ENCODE measurements at places on chromosomes 12 and 14. TPM values are rescaled to one million over a fixed set of nuclear protein-coding genes. Genes with fewer than 3 reads are reported as not detected.
A peak's percentile ranks its signal among the peaks of the same experiment; 100 is the strongest.

Gene GUCY2C
- not detected for total RNA-seq

Gene PTCSC3
- total RNA-seq = not detected

DNA sequence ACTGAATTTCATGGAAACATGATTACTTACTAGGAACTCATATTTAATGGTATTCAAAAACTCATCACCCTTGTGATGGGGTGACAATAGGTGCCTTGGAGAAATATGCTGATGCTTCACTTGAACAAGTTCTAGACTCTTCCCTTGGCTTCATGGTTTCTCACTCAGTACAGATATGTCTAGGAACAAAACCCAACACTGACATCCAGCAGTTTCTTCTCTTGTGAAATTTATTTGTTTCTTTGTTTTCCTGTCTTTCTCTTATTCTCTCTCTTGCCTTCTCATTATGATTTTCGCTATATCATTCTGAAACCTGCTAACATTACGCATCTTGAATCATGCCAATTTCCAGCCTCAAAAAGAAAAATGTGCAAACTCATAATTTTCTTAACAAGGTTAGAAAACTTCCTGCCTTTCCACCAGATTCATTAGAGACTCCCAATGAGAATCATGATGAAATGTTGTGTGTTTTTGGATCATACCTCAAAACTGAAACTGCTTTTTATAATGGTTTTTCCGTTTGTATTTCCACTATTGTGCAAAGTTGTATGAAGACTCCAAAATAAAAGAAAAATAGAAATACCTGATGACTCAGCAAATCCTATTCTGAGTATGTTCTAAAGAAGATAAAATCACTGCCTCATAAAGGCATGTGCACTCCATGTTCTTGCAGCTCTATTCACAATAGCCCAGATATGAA is 1021.5 kb downstream of the TMEM121 start:
- no peak overlapping the region for H3K4me3 ChIP-seq
- no peaks in the 10 kb centered on the region for H3K36me3 ChIP-seq
- DNase-seq = no peak
- no peaks in the 10 kb centered on the region for H3K27me3 ChIP-seq
- H3K27ac ChIP-seq = no peak overlapping the region

DNA sequence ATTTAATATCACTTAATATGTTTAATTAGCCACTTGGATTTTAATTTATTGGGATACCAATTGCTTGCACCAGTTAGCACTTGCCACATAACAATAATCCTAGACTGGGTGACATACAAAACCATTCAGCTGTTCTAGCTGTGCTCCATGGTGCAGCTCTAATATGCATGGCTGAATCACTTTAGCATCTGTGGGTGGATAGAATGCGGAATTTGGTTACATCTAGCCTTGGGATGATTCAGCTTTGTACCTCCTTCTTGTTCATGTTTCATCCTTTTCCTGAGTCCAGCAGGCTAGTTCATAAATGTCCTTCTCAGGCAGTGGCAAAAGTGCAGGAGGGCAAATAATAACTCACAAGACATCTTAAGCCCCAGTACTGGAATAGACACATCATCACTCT is 1263.0 kb downstream of the LRFN5 start:
- H3K4me3 ChIP-seq = no peak overlapping the region
- peak; percentile 81 for DNase-seq
- no peaks in the 10 kb centered on the region for H3K36me3 ChIP-seq
